ENCODE measurements at places on chromosomes 11 and 22.

DNA sequence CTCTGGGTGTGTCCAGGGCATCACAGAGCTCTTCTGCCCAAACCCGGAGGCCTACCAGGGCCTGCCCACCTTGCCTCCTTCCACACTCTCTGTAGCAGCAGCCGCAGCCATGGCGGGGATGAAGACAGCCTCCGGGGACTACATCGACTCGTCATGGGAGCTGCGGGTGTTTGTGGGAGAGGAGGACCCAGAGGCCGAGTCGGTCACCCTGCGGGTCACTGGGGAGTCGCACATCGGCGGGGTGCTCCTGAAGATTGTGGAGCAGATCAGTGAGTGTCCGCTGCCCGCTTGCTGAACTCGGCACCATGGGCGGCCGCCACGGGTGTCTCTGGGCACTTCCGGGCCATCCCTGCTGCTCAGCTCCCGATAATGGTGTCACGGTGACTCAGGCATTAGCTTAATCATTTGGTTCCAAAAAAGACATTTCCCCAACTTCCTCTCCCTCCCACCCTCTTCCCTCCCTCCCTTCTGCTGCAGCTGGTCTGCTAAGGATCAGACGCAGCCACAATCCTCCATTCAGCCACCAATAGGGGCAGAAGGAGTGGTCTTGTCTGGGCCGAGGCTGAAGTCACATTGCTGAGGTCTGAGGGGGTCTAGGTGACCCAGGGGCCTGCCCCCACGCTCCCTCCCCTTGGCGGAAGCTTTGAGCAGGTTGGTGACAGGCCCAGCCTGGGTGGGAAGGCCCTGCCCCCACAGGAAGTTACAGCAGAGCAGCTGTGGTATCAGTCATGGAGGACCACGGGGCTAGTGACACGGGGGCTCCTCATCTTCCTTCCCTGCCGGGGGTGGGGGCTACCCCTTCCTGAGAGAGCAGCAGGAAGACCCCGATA is 950 bp downstream of the FERMT3 start:
- peak; percentile 85 for DNase-seq

GRCh38 chr11:87851234-87851633 is 324.0 kb downstream of the RAB38 start:
- DNase-seq, result no peak

DNA sequence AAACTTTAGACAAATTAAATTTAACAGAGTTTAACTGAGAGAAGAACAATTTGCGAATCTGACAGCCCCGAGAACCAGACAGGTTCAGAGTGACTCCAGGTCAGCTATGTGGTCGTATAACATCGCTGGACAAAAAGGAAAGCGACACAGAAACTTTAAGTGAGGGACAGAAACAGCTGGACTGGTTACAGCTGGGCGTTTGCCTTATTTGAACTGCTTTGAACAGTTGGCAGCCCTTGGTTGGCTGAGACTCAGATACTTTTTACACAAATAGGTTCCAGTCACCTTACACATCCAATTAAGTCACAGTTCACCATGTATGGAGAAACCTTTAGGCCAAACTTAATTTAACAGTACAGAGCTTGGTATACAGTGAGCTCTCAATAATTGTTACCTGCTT is 436.9 kb downstream of the GUCY1A2 start:
- no peak for DNase-seq

DNA sequence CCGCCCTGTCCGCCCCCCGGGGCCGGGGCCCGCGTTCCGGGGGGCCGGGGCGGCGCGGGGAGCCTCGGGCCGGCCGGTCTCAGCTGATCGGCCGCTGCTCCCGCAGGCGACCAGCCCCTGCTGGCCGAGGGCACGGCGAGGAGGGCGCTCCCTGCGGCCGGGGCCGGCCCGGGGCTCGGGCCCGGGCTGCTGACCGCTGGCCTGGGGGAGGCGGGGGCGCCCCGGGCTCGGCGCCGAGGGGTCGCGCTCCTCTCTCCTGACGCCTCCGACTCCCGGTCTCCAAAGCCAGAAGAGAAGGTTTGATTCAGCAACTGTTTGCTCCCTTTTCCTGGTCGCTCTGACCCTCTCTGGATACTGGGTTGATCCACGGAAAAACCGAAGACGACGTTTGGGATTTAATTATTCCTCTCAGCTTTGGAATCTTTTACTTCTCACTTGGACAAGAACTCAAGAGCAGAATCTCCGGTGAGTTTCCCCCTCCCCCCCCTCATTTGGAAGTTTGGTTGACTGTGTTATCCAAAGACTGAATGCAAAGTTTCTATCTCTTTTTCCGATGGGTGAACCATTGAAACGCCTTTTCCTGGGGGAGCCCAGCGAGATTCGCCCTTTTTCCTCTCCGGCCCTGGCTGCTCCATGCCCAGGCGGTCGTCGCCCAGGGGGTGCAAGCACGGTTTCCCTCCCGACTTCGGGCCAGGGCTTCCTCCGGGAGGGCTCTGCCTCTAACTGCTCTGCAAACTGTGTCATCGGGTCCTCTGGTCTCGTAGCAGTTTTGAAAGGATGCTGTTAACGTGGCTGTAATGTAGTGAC is 725 bp downstream of the KDM2A start:
- peak; percentile 31 for DNase-seq

- DNase-seq, result no peak
Measured at GRCh38 chr22:25878933-25879332, 136.9 kb downstream of the MYO18B start.

GRCh38 chr11:128503245-128503991 is 83.9 kb downstream of the ETS1 start:
- no peak for DNase-seq

All from activated CD8-positive, alpha-beta memory T cell treated with anti-CD3 and anti-CD28 coated beads, Interleukin-2, amount 50 U/mL, for 4 hours (primary cell).